ENCODE measurements at places on chromosomes 3 and 15. TPM values are rescaled to one million over a fixed set of nuclear protein-coding genes. Genes with fewer than 3 reads are reported as not detected.

GRCh38 chr3:50873376-50874157 is 198.8 kb downstream of the DOCK3 start:
- no peak for DNase-seq

GRCh38 chr15:75646944-75647364 is 758 bp upstream of the SNX33 start:
- peak; percentile 27 for DNase-seq

The HRG gene
- not detected for total RNA-seq

DNA sequence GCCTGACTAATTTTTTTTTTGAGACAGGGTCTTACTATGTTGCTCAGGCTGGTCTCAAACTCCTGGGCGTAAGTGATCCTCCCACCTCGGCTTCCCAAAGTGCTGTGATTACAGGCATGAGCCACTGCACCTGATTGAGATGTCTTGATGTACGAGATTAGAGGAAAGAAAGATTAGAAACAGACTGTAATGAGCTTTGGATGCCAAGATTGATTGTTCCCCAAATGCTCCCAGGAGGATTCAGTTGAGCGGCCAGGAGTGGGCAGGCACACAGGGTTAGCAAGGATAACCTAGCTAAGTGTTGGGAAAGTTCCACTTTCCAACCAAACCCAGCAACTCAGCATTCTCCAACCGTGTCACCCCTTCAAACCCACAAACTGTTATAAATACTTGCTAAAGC is 63.7 kb downstream of the SRGAP3 start:
- DNase-seq: no peak

The SLC6A20 gene
- total RNA-seq: 0.70 TPM

- DNase-seq: no peak
These were observed 157.2 kb downstream of the CHDH start for GRCh38 chr3:53688989-53689388.

DNA sequence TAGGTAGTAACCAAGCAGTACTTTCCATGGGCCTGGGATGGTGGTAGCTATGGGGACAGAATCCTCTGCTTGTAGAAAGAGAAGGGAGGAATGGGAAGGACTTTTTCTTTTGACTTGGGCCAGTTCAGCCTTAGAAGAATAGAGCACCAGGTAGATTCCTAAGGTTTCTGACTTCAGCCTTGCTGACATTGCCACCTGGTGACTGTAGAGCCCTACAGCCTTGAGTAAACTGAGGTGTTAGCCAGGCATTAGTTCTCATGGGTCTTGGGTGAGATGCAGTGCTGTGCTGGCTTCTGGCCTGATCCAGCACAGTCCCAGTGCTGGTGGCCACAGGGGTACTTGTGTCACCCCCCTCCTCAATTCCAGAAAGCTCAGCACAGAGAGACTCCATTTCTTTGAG is 171.1 kb downstream of the ZBBX start:
- no peak for DNase-seq

DNA sequence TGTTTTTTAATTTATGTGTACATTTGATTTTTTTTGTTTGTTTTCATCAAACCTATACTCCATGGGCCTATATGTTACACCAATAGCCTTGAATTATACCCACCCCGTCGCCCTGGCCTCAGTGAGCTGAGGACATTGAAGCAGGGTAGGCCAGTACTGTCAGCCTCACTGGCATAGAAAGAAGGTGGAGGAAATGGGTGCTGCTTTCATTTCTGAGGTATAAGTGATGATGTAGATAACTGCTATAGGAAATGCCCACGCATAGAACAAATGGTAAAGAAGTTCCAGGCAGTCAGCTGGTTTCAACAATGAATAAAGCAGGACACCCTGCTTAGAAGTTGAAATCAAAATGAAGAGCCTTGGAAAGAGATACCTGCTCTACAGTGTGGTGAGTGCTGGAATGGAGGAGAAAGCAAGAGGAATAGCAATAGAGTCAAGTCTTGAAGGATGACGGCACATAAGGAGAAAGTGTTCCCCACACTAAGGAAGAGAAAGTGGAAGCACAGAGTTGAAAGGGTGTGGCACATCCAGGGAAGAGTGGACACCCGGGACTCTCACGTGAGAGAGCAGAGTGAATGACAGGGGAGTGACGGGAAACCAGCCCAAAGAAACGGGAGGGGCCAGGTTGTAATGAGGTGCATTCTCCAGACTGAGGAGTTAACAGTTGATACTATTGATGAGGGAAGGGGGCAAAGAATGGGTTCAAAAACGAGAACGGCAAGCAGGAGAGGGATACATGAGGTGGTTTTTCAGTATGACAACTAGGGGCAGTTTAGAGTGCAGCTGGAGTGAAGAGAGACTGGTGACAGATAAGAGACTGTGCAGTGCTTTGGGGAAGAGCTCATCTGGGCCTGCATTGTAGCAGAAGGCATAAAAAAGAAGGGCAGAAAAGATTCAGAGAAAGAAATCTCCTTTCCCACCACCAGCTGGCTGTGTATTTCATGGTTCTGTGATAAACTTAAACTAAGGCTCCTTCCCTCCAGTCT is 70.5 kb downstream of the KLHL25 start:
- peak; percentile 64 for DNase-seq

- DNase-seq: no peak
These were observed 13.0 kb upstream of the FBLN2 start for GRCh38 chr3:13535905-13536304.

The TBC1D23 gene
- total RNA-seq: 45.4 TPM

GRCh38 chr3:62011666-62012065 is 361.7 kb downstream of the FEZF2 start:
- no peak for DNase-seq

The ST3GAL6 gene
- 0.38 TPM for total RNA-seq

The SATB1 gene
- total RNA-seq: 162 TPM

- DNase-seq: no peak
These were observed 22.0 kb downstream of the GPR15 start for GRCh38 chr3:98553753-98554152.

The BTLA gene
- 0.59 TPM for total RNA-seq

The KLF15 gene
- 0.38 TPM for total RNA-seq

- DNase-seq: no peak
These were observed 31.6 kb upstream of the GABRG3 start for GRCh38 chr15:26939398-26939797.

DNA sequence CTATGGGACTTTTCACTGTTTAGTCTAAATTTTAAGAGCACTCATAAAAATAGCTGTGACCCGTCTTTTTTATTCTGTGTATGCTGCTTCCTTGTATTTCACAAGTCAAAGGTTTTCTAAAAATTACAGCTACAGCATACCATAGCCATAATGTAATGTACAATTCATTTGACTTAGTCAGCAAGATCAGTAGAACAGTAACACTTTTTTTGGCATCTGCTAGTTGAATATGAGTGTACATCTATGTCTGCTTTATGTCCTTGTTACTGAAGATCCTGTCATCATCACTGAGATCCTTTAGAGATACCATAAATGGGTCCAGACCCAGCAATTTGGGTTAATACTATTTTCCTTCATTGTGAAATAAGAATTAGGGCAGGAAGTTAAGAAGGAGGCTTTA is 42.2 kb downstream of the CMSS1 start:
- no peak for DNase-seq

The STAB1 gene
- 1.8 TPM for total RNA-seq

All from natural killer cell (primary cell).